ENCODE measurements at places on chromosomes 16 and 17.

DNA sequence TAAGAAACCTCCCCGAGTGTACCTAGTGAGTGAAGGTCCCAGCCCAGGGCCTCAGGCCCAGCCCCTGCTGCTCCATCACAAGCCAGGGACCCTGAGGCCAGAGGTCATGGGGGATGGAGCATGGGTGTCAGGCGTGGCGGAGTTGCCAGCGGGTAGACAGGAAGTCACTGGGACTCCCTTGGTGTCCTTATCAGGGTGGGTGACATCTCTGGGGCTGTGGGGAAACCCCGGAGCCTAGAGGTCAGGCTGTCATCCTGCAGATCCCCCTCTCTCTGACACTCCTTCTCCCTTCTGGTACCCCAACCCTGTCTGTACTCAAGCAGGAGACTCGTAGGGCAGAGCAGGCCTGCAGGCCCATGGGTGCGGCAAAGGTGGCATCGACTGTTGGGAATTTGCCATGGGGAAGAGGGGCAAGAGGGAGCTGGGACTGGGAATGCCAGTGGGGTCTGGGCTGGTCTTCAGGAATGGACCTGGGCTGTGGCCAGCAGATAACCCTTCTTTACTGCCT is 10.8 kb upstream of the ADGRG1 start:
- peak overlapping the region; percentile 83 for H3K27ac ChIP-seq
- peaks cover 54% of the 10 kb centered on the region for H3K4me1 ChIP-seq
- no peaks in the 10 kb centered on the region for H3K27me3 ChIP-seq
- DNase-seq = no peak

DNA sequence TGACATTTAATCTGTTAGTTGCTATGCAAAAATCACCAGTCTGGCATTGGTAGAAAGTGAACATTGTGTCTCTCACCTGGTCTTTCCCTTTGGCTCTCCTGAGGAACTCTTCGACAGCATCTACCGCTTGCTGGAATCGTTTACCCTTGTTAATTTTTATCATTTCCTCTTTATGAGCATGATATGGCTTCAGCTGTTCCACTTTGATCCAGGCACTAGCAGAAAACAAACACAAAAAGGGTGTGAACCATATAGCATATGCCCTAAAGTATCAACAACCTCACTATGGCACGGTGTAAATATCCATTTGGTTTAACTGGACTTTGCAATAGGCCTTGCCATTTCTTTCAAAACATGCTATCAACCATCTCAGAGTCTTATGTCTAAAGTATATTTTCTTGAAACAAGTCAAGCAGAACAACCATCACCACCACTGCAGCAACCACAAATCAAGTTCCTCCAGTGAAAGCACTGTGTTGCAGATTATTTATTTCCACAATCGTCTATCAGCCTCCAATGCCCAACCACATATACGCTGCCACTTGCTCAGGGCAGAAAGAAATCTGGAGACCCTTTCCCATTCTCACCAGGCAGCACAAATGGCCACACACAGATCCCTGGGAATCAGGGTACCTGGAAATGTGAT is 14.3 kb downstream of the GLYR1 start:
- H3K4me1 ChIP-seq = no peaks in the 10 kb centered on the region
- no peak overlapping the region for H3K4me3 ChIP-seq
- no peak for DNase-seq
- no peak overlapping the region for H3K27ac ChIP-seq

DNA sequence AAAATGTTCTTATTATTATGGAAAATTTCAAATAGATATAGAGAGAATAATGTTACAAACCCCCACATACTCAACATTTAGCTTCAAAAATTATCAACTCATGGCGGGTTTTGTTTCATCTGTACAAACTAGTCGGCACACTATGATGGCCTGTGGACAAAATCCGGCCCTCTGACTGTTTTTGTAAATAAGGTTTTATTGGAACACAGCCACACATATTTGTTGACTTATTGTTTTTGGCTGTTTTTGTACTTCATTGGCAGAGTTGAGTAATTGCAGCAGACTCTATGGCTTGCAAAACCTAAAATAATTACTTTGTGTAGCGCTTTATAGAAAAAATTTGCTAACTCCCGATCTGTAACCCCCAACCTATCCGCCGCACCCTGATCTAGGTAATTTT is 41.4 kb upstream of the CLEC18A start:
- no peaks in the 10 kb centered on the region for H3K4me1 ChIP-seq
- H3K27me3 ChIP-seq = no peaks in the 10 kb centered on the region
- no peak for DNase-seq
- peaks cover 52% of the 10 kb centered on the region for H3K36me3 ChIP-seq

- no peak overlapping the region for H3K27ac ChIP-seq
- no peaks in the 10 kb centered on the region for H3K4me1 ChIP-seq
- DNase-seq = no peak
- H3K27me3 ChIP-seq = no peaks in the 10 kb centered on the region
- no peaks in the 10 kb centered on the region for H3K36me3 ChIP-seq
- H3K4me3 ChIP-seq = no peak overlapping the region
These were observed 580.2 kb downstream of the CDH11 start for GRCh38 chr16:64541621-64542020.

- H3K4me3 ChIP-seq = no peak overlapping the region
- no peak for DNase-seq
- H3K27me3 ChIP-seq = peaks cover 4% of the 10 kb centered on the region
These were observed 10.4 kb downstream of the KCNH6 start for GRCh38 chr17:63533433-63534077.

DNA sequence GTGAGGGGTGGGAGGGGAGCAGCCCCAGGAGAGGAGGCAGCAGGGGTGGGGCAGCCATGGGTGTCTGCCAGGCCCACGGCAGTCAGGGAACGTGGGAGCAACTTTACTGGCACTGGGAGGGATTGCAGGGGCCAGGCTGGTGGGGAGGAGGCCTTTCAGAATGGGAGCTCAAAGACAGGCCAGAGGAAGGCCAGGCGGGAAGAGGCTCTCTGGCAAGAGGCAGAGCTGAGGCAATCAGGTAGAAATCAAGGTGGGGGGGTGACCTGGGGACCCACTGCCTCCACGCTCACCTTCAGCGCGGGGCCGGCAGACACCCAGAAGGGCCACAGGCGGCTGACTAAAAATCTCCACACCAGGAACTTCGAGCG is 11.9 kb upstream of the GSE1 start:
- no peaks in the 10 kb centered on the region for H3K27me3 ChIP-seq
- no peaks in the 10 kb centered on the region for H3K36me3 ChIP-seq
- no peak overlapping the region for H3K4me3 ChIP-seq
- H3K27ac ChIP-seq = no peak overlapping the region

GRCh38 chr17:31935512-31935911 is 1.3 kb upstream of the SUZ12 start:
- no peak overlapping the region for H3K4me3 ChIP-seq
- peaks cover under 1% of the 10 kb centered on the region for H3K36me3 ChIP-seq
- no peak for DNase-seq
- H3K4me1 ChIP-seq = peaks cover 7% of the 10 kb centered on the region

DNA sequence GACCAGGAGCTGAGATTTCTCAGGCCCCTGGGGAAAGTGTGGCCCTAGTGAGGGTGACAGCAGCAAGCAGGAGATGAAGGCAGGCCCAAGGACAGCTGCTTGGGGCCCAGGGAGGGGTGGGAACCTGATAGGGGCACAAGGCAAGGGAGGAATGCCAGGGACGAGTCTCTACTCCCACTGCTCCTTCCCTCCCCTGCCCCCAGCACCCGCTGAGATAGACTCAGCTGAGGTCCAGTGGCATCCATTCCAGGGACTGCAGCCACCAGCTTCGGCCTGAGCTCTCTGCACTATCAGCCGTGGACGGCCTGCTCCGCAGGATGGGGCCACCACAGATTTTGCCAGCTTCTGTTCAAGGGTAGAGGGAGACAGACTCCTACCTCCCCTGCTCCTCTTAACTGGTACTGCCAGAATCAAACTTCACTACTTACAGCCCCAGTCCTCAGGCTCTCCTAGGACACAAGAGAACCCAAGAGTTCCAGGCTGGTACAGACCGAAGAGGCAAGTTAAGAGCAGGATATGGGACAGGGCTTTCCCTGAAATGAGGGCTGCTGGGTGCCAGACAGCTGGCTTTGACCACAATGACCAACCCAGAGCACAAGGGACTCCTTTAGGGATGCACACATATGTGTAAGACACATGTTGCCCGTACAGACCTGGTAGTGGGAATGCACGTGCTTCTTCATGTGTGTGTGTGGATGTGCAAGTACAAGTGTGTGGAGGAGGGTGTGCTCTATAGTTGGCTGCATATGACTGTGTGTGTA is 5.5 kb downstream of the CACNB1 start:
- H3K27ac ChIP-seq = no peak overlapping the region
- no peak overlapping the region for H3K4me3 ChIP-seq
- DNase-seq = no peak
- no peaks in the 10 kb centered on the region for H3K27me3 ChIP-seq
- H3K36me3 ChIP-seq = no peaks in the 10 kb centered on the region

DNA sequence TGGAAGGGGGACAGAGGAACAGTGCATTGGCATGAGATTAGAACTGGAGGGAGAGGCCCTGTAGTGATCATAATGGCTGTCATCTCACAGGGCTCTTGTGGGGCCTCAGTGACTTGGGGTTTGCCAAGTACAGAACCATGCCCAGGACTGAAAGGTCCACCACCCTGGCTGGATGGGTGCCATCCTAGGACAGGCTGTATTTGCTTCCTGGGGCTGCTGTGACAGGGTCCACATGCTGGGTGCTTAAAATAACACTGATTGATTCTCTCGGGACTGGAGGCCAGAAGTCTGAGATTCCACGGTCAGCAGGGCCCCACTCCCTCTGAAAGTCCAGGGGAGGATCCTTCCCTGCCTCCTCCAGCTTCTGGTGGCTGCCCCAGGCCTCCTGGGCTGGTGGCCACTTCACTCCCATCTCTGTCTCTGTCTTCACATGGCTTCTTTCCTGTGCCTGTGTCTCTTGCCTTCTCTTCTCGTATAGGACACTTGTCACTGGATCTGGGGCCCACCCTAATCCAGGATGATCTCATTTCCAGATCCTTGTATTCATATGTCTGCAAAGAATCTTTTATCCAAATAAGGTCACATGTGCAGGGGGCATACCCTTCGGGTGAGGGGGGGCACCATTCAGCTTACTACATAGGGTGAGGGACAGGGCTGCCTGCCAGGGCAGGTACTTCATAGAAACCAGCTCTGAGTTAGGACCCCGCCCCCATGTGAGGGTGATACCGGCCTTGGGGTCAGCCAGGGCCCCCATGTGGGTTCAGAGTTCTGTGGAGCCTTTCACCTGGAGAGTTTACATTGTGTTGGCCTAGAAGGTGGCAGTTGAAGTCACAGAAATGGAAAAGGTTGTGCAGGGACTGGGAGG is 52.6 kb downstream of the USP22 start:
- no peaks in the 10 kb centered on the region for H3K27me3 ChIP-seq
- H3K27ac ChIP-seq = no peak overlapping the region
- no peak for DNase-seq
- H3K4me3 ChIP-seq = no peak overlapping the region
- H3K4me1 ChIP-seq = peaks cover 12% of the 10 kb centered on the region
- H3K36me3 ChIP-seq = no peaks in the 10 kb centered on the region

DNA sequence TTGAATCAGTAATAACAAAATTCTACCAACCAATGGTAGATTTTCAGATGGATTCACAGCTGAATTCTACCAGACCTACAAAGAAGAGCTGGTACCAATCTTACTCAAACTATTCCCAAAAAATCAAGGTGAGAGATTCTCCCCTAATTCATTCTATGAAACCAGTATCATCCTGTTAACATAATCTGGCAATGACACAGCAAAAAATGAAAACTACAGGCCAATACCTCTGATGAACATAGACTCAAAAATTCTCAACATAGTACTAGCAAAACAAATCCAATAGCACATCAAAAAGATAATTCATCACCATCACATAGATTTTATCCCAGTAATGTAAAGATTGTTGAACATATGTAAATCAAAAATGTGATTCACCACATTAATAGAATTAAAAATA is 234.4 kb upstream of the KIF2B start:
- no peak for DNase-seq
- H3K27ac ChIP-seq = no peak overlapping the region
- H3K4me1 ChIP-seq = no peaks in the 10 kb centered on the region

- no peak overlapping the region for H3K4me3 ChIP-seq
- no peaks in the 10 kb centered on the region for H3K36me3 ChIP-seq
- H3K27me3 ChIP-seq = no peaks in the 10 kb centered on the region
- DNase-seq = no peak
- no peak overlapping the region for H3K27ac ChIP-seq
These were observed 9.6 kb downstream of the BANP start for GRCh38 chr16:87960852-87961251.

GRCh38 chr17:76102944-76103273 is 678 bp downstream of the EXOC7 start:
- DNase-seq = no peak
- peak overlapping the region; percentile 88 for H3K27ac ChIP-seq
- H3K36me3 ChIP-seq = peaks cover 23% of the 10 kb centered on the region
- H3K4me3 ChIP-seq = peak overlapping the region; percentile 78
- H3K27me3 ChIP-seq = no peaks in the 10 kb centered on the region

- no peak overlapping the region for H3K27ac ChIP-seq
- DNase-seq = no peak
- H3K36me3 ChIP-seq = no peaks in the 10 kb centered on the region
- no peak overlapping the region for H3K4me3 ChIP-seq
These were observed 7.2 kb downstream of the USP7 start for GRCh38 chr16:8956265-8957062.

- peak overlapping the region; percentile 23 for H3K27ac ChIP-seq
- H3K4me1 ChIP-seq = no peaks in the 10 kb centered on the region
- H3K4me3 ChIP-seq = no peak overlapping the region
- no peaks in the 10 kb centered on the region for H3K27me3 ChIP-seq
These were observed 53.2 kb downstream of the AMFR start for GRCh38 chr16:56372013-56372634.

DNA sequence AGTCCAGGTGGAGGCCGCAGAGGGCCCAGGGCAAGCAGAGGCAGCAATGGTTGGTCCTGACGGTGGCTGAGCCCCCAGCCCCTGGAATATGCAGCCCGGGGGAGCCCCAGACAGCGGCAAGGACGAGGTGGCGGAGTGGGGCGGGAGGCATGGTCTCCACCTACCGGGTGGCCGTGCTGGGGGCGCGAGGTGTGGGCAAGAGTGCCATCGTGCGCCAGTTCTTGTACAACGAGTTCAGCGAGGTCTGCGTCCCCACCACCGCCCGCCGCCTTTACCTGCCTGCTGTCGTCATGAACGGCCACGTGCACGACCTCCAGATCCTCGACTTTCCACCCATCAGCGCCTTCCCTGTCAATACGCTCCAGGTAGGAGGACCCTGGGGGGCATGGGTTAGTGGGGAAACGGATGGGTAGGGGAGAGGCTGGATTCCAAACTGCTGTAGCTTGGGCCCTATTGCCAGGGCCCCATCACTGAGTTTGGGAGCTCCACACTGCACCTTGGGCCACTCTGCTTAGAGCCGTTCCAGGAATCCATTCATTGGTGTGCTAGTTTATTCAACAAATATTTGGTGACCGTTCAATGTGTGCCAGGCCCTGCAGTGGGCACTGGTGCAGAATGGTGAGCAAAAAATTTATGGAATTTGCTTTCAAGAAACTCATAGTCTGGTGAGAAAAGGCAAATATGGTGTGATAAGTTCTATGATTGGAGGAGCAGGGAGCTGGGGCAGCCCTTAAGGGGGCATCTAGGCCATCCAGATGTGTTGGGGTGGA is 3.8 kb downstream of the RASL10B start:
- H3K4me3 ChIP-seq = no peak overlapping the region
- H3K27me3 ChIP-seq = no peaks in the 10 kb centered on the region
